ENCODE measurements at places on chromosomes 2 and 18.

DNA sequence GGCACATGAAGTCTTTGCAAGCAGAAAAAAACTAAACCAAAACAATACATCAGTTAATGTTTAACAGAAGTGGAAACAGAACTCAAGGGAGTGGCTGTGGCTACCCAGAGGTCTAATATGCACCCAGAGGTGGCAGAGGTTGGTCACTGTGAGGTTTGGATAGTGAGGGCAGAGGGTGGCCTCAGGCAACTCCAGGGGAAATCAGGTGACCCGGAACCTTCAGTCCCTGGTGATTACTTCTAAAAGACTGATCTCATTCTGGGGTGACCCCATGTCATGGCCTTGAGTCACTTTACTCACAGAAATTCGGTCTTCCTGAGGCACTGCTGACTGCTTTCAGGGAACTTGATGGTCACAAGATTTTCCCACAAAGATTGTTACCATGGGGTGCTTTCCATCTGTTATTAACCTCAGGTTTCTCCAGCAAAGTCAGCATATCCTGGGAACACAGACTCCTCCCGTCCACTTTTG lies 99.4 kb downstream of the TMEM17 start:
- no peak for DNase-seq

DNA sequence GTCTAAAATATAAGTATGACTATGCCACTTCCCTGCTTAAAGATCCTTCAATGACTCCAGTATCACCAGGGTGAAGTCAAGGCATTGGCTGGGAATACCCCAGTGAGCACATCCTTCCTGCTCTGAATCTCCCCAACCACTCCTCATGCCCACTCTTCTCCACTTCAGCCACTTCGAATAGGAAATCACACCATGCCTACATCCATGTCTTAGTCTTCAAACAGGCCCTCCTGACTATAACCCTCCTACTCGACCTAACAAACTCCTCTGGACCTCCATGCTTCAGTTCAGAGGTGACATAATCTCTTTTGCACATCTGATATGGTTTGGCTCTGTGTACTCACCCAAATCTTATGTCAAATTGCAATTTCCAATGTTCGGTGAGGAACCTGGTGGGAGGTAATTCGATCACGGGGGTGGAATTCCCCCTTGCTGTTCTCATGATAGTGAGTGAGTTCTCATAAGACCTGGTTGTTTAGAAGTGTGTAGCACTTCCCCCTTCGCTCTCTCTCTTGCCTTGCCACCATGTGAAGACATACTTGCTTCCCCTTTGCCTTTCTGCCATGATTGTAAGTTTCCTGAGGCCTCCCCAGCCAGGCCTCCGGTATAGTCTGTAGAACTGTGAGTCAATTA lies 87.8 kb upstream of the TFCP2L1 start:
- DNase-seq, result no peak

- no peak for DNase-seq
These were observed 93.5 kb downstream of the LPIN1 start for GRCh38 chr2:11839916-11840315.

DNA sequence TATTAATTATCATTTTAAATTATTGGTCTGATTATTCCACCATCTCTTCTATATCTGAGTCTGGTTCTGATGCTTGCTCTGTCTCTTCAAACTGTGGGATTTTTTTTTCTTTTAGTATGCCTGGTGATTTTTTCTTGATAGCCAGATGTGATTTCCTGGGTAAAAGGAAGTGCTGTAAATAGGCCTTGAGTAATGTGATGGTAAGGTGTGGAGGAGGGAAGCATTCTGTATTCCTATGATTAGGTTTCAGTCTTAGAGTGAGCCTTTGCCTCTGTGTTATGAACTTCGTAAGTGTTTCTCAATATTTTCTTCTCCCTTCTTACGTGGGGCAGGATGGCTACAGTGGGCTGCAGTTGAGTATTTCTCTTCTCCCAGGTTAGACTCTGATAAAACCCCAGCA lies 103.0 kb downstream of the EHBP1 start:
- DNase-seq, result no peak

GRCh38 chr2:88342749-88343148 lies 109.7 kb downstream of the FOXI3 start:
- DNase-seq, result no peak

GRCh38 chr2:74094291-74094690 lies 53.4 kb downstream of the BOLA3 start:
- no peak for DNase-seq

DNA sequence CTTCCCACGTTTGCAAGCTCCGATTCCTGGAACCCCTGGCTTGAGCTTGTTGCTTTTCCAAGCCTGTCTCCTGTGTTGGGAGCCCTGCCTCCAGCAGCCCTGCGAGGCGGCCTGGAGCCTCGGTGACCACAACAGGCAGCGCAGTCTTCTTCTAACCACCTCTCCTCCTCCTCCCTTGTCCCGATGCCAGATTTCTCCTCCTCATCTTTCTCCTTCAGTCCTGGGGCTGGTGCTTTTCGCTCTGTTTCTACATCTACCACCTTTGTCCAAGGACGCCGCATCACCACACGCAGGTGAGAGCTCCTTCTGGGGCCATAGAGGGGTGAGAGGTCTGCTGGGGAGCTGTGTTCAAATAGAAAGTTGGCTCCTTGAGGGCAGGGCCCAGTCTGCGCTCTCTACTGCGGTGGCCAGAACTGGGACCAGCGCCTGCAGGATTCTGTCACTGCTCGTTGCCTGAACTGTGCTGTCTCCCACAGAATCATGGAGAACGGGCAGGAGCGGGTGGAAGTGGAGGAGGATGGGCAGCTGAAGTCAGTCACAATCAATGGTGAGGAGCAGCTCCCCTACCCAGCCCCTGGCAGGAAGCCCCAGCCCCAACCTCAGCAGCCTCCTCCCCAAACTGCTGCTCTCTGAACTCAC lies 3.9 kb downstream of the DNAJB2 start:
- no peak for DNase-seq

- DNase-seq, result no peak
These were observed 216.4 kb downstream of the NR4A2 start for GRCh38 chr2:156116113-156116512.

DNA sequence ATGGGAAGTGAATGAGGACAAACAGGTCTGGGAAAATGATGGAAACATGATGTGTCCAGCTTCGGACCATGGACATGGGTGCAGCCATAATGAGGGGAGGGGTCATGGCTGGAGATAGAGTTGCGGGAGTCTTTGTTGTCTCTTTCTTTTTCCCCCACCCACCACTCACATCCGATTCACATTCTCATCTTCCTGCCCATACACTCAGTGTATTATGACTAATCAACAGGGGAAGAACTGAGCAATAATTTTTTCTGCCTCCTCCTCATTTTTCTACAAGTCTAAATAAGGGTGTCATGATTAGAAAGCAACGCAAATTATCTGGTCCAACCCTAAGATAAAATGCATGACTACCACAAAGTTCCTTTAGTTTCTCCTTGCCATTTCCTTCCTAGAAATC lies 5.7 kb upstream of the SERPINB2 start:
- DNase-seq, result no peak

DNA sequence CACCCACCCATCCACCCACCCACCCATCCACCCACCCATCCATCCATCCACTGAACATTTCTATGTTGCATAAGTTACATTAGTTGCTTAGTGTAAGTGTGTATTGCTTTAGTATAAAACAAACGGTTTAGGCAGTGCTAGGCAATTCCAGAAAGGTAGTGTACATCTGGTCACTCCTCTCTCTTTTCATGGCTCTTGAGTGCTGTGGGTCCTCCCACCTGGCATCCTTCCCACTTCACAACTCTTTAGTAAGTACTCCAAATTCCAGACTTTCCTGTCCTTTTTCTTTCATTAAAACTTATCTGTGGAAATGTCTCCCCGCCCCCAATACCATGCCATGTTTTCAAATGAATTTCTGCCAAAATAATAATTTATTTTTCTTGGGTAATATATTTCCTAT lies 122.5 kb downstream of the PLEKHM3 start:
- no peak for DNase-seq

- no peak for DNase-seq
These were observed 12.6 kb upstream of the DLX1 start for GRCh38 chr2:172072706-172073105.

DNA sequence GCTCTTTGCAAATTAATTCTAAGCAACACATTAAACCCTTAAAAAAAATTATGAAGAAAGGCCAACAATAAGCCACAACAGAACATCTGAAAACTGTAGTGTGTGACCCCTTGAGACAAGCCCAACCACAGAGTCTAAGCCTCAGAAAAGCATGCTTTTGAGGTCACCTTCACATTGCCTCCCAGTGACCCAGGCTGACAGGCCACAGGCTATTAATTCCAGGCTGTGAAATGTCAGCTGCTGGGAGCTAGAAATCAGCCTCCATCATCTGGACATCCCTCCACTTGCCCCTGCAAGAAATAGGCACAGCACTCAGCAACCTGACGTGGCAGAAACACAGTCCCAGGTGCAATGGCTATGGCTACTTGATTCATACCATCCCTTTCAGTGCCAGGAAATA lies 179.4 kb upstream of the ZFP36L2 start:
- DNase-seq, result no peak

- DNase-seq, result no peak
These were observed 15.3 kb upstream of the CREB1 start for GRCh38 chr2:207514451-207514850.

DNA sequence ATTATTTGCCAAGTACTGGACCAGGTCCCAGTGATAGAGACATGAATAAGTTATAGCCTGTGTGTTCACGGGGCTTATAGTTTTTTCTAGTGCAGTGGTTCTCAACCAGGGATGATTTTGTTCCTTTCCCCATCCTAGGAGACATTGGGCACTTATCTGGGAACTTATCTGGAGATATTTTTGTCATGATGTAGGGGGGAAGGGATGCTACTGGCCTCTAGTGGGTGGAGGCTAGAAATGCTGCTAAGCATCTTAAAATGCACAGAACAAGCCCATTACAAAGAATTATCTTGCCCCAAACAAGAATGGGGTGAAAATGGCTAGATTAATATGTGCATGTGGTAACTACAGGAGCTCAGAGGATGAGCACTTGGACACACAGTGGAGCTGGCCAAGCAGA lies 75.2 kb downstream of the KLHL29 start:
- no peak for DNase-seq

DNA sequence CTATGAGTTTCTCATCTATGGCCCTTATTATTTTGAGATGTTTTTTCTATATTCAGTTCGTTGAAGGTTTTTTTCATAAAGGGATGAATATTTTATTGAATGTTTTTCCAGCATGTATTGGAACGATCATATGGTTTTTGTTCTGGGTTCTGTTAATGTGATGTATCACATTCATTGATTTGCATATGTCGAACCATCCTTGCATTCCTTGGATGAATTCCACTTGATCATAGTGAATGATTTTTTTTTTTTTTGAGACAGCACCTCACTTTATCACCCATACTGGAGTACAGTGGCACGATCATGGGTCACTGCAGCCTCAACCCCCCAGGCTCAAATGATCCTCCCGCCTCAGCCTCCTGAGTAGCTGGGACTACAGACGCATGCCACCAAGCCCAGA lies 5.5 kb upstream of the NEMP2 start:
- no peak for DNase-seq

DNA sequence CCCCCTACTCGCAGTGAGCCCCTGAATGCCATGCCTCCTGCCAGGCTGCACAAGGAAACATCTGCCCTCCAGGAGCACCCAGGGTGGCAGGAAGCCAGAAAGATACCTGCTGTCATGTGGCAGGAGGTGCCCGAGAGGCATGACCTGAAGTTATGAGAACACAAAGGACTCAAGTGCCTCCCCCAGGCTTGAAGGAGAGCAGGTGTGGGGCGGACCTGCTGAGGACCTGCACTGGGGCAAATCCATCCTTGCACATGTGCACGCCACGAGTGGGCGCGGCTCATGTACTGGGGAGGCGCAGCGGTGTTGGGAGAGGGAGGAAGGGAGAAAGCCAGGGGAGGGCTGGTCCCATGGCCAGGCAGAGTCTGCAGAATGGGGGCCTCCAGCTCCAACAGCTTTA lies 26.9 kb downstream of the SDC1 start:
- DNase-seq, result no peak

- DNase-seq, result no peak
These were observed 375.3 kb upstream of the KLHL29 start for GRCh38 chr2:23009545-23010149.

DNA sequence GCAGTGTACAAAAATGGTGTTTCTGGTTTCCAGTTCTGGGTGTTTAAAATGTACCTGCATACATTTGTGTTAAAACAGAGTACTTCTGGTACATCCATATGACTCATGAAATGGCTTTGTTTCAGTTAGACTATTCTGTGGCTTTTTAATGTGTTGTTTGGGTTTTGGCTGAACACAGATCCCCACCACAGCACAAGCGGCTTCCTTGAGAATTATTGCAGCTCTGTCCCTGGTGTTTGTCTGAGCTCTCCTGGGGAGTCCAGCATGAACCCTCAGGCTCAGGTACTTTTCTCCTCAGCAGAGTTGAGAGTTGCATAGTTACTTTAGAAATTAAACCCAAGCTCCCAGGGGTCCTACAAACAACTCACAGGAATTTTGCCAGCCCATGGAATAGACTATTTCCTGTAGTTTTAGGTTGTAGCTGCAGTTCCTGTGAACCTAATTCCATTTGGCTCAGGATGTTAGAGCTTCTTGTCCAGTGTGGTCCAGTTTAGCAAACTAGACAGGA lies 64.8 kb upstream of the EML6 start:
- no peak for DNase-seq

DNA sequence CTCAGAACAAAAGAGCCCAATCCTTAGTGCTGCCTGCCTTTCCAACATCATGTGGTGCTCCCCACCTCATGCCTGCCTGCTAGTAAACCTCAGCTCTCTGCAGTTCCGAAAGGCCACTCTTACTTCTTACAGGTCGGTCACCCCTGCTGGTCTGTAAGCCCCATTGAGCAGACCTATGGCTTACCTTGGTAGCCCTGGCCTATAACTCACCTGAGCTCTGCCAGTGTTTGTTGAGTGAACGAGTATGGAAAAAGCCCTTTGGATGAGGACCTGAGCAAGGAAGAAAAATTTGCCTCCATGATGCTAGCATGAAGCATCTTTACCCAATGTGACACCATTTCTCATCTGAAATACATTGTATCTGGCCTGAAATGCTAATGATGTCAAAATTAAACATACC lies 83.3 kb downstream of the LIPG start:
- no peak for DNase-seq

- no peak for DNase-seq
These were observed 52.2 kb upstream of the CAB39 start for GRCh38 chr2:230660294-230661060.

GRCh38 chr18:74766251-74766650 lies 168.6 kb downstream of the ZNF407 start:
- no peak for DNase-seq

DNA sequence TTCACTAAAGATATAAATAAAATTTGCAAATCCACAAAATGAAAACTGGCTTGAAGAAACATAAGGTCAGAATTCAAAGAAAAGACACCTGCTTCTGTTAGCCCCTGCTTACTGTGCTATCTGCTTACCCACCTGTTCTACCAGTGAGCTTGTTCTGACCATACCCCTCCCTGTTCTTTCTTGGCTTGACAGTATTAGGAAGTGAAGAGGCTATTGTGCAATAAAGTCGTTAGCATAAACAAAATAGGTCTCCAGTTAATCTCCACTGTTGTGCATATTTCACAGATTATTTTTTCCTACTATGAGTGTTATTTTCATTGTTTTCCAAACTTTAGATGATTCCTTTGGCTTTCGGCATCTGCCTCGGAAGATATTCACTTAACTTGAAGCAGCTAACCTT lies 322.1 kb downstream of the CCDC85A start:
- DNase-seq, result no peak
